ENCODE measurements at places on chromosomes 7 and 10.

GRCh38 chr7:44394636-44395035 lies 69.2 kb upstream of the CAMK2B start:
- no peak for DNase-seq

GRCh38 chr7:17516771-17517170 lies 218.3 kb downstream of the AHR start:
- no peak for DNase-seq

- DNase-seq = peak; percentile 96
Measured at GRCh38 chr10:86756511-86757112, at the start of gene BMPR1A. Gene BMPR1A (plus strand): TSS chr10:86756619. CDS start chr10:86876019, 119,400 bp downstream.

GRCh38 chr7:44266526-44266925 lies 58.9 kb downstream of the CAMK2B start:
- no peak for DNase-seq

- DNase-seq = no peak
Measured at GRCh38 chr7:21617513-21617912, 74.7 kb downstream of the DNAH11 start.

- DNase-seq = no peak
Measured at GRCh38 chr10:70480239-70480861, 1.8 kb downstream of the PALD1 start.

GRCh38 chr7:31067491-31067890 lies 15.4 kb downstream of the ADCYAP1R1 start:
- no peak for DNase-seq

GRCh38 chr10:92627845-92628480 lies 35.0 kb downstream of the KIF11 start:
- DNase-seq = no peak

DNA sequence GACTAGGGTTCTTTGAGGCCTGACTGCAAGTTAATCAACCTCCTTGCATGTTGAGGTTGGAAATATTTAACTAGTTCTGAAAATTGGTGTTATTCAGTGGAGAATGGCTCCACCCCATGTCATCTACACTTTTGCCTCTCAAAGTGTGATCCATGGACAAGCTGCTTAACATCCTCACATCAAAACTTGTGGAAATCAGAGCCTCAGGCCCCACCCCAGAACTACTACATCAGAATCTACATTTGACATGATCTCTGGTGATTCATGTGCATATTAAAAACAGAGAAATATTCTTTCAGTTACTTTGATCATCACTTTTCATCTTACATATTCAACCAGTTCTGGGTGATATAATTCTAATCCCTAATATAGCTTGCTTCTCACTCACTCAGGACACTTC lies 632.9 kb downstream of the ARL4A start:
- DNase-seq = no peak

DNA sequence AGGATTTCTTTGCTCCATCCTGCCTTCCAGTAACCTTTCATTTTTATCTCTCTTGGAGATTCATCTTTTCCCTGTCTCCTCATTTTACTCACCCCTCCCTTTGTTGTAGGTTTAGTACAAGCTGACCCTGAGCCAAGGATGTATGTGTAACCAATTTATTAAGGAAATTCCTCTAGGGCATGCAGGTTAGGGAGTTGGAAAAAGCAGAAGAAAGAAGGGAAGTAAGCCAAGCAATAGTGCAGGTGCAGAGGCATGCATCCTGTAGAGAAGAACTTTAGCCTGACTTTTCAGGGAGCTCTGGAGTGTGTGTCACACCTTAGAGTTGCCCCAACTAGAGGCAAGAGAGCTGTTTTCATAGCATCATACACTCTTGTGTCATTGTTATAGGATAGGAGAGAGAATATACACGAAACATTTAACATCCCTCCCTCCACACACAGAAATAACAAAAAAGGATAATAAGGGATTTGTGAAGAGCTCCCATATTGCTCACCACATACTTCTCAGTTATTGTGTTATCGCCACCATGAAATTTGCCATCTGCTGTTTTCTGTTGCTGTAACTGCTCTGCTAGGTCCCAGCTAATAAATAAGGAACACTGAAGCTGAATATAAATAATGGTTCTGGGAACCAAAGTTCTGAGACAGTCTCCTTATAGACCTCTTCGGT lies 21.8 kb upstream of the SEMA3C start:
- DNase-seq = no peak

GRCh38 chr10:96711048-96711728 lies 9.1 kb downstream of the PIK3AP1 start:
- no peak for DNase-seq

DNA sequence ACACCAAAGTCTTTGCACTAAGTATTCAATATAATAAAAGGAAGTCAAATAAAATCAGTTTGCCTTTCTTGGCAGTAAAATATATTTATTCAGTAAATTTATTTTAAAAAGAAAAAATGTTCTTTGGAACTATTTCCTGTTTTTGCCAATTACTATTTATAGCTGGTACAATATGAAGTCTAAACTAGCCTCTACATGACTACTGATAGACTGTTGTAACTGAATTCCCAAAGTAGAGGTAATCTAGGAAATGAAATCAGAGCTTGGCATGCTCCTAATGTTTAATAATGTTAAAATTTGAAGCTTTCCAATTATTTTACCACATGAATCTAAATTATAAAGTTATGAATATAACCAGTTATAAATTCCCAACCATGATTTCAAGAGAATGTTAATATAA lies 385.5 kb downstream of the SEMA3D start:
- DNase-seq = no peak

DNA sequence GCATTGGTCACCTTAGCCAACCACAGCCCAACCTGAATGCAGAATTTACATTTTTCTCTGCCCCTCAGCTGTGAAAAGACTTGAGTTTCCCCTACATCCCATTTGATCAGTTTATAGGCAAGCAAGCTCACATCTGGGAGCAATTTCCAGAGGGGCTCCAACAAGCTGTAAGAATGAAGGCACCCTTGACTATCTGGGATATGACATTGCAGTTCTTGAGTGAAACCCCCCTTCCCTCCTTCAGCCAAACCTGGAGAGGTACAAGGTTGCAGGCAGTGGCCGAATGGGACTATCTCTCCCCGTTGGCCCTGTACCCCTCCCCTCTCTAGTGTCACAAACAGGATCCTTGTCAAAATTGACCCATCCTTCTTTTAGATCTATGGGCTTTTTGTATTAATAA lies 30.5 kb downstream of the POLL start:
- DNase-seq = no peak

GRCh38 chr7:21356616-21357015 lies 71.3 kb upstream of the SP4 start:
- no peak for DNase-seq

DNA sequence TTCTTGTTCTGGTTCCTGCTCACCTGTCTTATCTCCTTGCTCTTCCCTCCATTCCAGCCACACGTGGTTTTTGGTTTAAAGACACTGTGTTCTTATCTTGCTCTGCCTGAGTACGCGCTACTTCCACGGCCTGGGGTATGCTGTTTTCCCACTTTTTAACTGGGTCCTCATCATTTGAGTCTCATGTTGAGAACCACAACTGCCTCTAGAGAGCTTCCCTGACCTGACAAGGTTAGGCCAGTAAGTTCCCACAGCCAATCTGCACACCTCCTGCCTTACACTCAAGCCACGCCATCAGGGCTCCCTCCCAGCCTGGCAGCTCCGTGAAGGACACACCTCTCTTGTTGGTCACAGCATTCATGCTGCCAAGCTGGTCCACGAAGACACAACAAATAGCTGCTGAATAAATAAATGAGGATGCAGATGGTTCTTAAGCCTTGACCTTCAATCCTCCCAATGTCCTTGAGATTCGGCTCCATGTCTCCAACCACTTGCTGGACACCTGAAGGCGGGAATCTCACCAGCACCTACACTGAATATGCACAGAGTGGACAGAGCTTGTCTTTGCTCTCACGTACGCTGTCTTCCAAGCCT lies 201.7 kb upstream of the KLF14 start:
- no peak for DNase-seq

DNA sequence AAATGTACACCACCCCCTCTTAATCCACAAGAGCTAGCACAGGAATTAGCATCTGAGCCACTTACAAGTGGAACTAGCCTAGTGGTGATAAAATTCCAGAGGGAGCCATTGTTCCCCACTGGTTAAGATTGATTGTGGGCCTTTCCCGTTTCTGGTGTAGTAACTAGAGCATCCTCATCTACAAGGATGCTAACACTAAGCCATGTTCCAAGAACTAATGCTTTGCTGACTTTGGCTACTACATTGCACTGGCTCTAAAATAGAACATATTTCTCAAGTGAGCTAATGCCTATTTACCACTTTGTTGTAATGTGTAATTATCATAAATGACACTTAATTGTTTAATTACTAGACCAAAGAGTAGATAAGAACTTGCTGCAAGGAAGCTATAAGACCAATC lies 143.7 kb downstream of the FZD1 start:
- no peak for DNase-seq

DNA sequence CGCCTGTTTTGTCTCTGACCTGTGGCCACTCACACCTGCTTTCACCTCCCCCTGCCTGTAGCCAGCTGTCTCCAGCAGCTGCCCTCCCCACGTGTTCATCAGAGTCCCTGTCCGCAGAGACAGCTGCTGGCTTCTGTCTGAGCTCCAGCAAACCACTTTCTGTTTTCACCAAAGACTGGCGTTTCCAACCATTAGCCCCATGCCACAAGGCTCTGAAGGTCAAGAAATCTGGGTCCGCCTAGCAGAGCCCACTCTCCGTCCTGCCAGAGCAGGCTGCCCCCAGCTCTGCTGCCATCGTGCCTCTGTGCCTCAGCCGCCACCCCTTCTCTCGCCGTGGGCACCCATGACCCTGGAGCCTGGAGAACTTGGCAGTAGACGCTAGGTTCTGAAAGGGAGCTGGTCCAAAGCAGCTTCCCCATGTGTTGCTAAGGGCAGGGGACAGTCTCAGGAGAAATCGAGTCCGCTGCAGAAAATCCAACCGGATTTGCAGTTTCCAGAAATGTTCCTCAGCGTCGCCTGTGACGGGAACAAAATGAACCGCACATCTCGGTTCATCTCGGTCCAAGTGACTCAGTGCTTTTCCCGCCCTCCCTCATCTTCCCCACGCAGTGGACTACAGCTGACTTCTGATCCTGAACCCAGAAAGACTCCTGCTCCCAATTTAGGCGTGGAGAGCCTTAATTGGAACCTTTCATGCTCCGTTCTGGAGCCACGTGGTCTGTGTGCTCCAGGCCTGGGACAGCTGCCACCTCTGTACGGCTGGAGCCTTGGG lies 28.0 kb downstream of the TMEM120A start:
- DNase-seq = no peak

GRCh38 chr7:105016068-105016708 lies 2.2 kb downstream of the KMT2E start:
- no peak for DNase-seq

DNA sequence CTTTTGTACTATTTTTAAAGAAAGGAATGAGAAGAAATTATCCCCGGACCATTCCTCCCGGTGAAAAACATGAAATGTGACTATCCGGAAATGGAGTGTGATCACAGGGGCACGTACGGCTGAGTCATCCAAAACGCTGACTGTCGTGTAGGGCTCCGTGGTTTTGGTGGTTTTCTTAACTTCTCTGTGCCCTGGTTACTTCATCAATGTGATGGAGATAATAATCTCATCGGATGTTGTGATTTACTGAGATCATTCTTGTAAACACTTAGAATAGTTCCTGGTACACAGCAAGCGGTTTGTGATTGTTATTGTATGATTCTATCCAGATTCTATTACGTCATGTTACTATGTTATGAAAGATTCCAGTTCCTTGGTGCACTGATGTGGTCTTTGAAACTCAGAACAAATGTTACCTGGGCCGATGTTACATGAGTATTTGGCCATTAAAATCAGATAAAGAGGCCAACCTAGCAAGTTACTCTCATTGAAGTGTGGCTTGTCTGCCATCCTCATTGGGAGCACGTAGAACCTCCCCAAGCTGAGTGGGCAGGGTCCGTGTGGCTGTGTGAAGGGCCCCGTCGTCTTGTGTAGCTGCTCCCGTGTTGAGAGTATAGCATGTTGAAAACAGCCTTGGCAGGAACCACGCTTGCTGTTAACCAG lies 99.5 kb downstream of the CAMK1D start:
- no peak for DNase-seq
